ENCODE measurements at places on chromosomes 5 and 9. TPM values are rescaled to one million over a fixed set of nuclear protein-coding genes. Genes with fewer than 3 reads are reported as not detected.

GRCh38 chr9:134657666-134658377, 16.2 kb downstream of the COL5A1 start:
- peaks cover 10% of the 10 kb centered on the region for H3K4me1 ChIP-seq
- H3K27me3 ChIP-seq: no peaks in the 10 kb centered on the region
- no peak overlapping the region for H3K27ac ChIP-seq
- H3K4me3 ChIP-seq: no peak overlapping the region
- H3K36me3 ChIP-seq: no peaks in the 10 kb centered on the region

GRCh38 chr9:113380869-113381378, 4.1 kb upstream of the HDHD3 start:
- no peaks in the 10 kb centered on the region for H3K36me3 ChIP-seq
- no peak for DNase-seq
- H3K4me1 ChIP-seq: peaks cover 3% of the 10 kb centered on the region
- no peak overlapping the region for H3K27ac ChIP-seq
- no peaks in the 10 kb centered on the region for H3K27me3 ChIP-seq

GRCh38 chr9:126114850-126115460, 211.7 kb upstream of the MVB12B start:
- no peak overlapping the region for H3K27ac ChIP-seq
- DNase-seq: no peak
- no peaks in the 10 kb centered on the region for H3K27me3 ChIP-seq
- H3K36me3 ChIP-seq: no peaks in the 10 kb centered on the region
- no peak overlapping the region for H3K4me3 ChIP-seq
- peaks cover 3% of the 10 kb centered on the region for H3K4me1 ChIP-seq

- H3K4me3 ChIP-seq: no peak overlapping the region
- H3K27ac ChIP-seq: no peak overlapping the region
- DNase-seq: no peak
- peaks cover 6% of the 10 kb centered on the region for H3K4me1 ChIP-seq
- no peaks in the 10 kb centered on the region for H3K27me3 ChIP-seq
Measured at GRCh38 chr5:3252235-3252634, 343.4 kb upstream of the IRX1 start.

The CTXN3 gene
- total RNA-seq: 0.09 TPM

The DOCK8 gene
- 0.93 TPM for total RNA-seq

The LCN2 gene
- not detected for total RNA-seq

Data from neural progenitor cell (in vitro differentiated cells).